Stimulated activated CD4-positive, alpha-beta T cell treated with anti-CD3 and anti-CD28 coated beads, Interleukin-4, amount 100 ng/mL, for 4 hours (primary cell): ENCODE measurements at places on chromosomes 4 and X.

GRCh38 chr4:4270529-4270928 is 19.4 kb downstream of the LYAR start:
- DNase-seq: no peak

DNA sequence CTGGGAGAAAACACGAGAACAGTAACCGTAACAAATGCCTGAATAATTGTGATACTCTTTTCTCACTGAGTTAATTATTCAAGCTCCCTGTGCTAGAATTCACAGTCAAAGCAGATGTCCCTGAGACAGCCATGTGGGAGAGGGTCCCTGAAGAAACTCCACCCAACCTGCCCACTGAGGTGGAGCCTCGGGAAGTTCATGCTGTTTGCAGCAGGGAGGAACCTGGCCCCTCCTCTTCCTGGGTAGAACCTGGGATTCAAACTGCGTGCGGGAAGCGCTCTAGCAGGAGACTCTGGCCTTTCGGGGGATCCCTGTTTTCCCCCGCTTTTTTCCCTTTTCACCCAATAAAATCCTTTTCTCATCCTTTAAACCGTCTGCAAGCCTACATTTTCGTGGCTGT is 20.2 kb upstream of the RHOH start:
- no peak for DNase-seq

GRCh38 chr4:22531311-22532019 is 15.6 kb upstream of the ADGRA3 start:
- DNase-seq: no peak

DNA sequence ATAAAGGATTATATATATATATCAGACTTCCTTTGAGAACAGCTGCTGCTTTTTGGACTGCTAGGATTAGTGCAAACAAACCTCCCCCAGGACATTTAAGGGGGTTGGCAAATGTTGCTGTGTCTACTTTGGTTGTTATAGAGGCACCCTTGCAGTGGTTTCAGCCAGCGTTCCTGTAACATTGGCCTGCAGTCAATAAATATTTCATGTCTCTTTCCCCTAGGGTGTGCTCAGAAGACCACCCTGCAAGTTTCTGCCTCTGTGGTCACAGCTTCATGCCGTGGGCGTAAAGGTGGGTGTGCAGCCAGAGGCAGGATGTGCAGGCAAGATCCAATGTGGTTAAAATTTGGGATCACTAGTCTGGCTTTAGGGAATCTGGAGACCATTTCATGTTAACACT is 28.9 kb downstream of the FGF5 start:
- no peak for DNase-seq

DNA sequence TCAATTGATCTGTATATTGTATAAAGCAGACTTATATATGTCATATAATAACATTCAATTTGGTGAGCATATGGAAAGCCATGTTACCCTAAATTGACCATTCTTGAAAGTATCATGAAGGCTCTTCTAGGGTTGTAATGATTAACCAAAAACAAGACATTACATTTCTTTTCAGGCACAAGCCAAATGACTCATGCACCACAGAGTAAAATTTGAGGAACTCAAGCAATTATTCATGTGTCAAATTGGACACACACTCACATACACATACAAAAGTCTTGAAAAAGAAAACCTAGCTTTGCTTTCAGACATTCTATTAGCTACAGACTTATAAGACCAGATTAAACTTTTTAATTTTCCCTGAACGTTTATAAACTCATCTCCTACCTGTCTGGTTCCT is 146.5 kb upstream of the PCDH18 start:
- DNase-seq: no peak

DNA sequence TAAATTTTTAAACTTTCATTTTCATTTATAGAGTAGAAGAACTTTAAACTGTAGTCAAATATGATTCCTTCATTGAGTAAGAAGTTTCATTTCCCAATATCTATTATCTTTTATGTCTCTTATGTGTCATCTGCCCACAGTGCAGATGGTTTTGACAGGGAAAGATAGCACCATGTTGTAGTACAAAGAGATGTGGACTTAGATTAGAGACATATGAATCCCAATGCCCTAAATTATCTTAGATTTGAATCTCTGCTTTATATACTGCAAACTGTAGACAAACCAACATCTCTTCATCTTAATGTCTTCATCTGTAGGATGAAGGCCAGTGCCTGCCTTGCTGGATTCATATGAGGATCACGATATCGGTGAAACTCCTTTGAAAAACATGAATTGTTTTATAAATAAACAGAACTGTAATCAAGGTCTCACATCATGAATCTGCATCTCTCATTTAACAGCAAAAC is 217.5 kb downstream of the BANK1 start:
- no peak for DNase-seq

- no peak for DNase-seq
Observed at GRCh38 chrX:13854003-13854402, 37.1 kb upstream of the GPM6B start.

DNA sequence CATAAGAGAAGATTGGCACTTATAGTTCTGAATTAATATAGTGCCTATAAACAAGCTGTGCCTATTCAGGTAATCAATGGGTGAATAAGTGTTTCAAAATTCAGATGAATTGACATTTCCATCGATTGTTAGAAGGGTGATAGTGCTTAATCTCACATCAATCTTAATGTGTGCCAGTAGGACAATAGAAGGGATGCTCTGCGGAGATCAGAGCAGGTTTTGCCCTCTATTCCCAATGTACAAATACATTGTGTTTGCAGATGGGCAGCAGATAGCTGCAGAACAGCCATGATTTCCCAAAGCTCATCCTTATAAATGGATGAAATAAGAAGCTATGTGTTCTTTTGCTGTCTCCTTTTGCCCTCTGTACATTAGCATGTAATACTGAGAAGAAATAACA is 7.2 kb downstream of the MAB21L2 start:
- DNase-seq: no peak

DNA sequence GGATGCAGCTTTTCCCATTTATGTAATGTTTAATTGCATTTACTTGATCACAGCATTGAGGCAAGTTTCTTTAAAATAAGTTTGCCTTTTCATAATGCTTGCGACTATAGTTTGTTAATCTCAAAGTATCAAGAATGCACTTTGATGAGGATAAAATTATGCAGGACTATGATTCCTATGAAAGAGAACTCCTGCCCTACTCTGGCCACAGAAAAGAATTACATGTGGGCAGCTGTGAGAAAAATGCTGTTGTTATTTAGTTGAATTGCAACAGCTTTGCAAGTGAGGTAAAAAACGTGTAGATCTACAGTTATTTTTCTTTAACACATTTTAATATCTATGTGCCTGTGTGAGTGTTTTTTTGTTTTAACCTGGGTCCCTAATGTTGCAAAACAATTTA is 12.5 kb upstream of the OSTC start:
- DNase-seq: no peak

DNA sequence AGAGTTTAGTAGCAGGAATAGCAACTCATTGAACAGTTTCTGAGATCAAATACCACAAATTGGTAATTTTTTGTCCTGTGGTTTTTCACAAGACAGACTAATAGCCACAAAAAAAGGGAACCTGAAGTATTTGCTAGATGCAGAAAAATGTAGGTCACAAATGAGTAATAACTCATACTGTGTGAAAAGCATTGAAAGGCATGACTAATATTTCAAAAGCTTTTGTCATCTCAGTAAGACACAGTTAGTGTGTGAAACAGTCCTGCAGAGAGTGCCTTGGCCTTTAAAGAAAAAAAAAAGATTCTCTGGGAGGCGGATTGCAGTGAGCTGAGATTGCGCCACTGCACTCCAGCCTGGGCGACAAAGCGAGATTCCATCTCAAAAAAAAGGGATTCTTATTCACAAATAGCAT is 31.4 kb upstream of the SLC25A31 start:
- no peak for DNase-seq

- no peak for DNase-seq
Observed at GRCh38 chrX:80430826-80431504, 10.7 kb downstream of the TENT5D start.

- DNase-seq: no peak
Observed at GRCh38 chrX:112851806-112852205, 11.2 kb upstream of the AMOT start.

GRCh38 chrX:133598601-133599335 is 183.5 kb upstream of the GPC4 start:
- DNase-seq: no peak

DNA sequence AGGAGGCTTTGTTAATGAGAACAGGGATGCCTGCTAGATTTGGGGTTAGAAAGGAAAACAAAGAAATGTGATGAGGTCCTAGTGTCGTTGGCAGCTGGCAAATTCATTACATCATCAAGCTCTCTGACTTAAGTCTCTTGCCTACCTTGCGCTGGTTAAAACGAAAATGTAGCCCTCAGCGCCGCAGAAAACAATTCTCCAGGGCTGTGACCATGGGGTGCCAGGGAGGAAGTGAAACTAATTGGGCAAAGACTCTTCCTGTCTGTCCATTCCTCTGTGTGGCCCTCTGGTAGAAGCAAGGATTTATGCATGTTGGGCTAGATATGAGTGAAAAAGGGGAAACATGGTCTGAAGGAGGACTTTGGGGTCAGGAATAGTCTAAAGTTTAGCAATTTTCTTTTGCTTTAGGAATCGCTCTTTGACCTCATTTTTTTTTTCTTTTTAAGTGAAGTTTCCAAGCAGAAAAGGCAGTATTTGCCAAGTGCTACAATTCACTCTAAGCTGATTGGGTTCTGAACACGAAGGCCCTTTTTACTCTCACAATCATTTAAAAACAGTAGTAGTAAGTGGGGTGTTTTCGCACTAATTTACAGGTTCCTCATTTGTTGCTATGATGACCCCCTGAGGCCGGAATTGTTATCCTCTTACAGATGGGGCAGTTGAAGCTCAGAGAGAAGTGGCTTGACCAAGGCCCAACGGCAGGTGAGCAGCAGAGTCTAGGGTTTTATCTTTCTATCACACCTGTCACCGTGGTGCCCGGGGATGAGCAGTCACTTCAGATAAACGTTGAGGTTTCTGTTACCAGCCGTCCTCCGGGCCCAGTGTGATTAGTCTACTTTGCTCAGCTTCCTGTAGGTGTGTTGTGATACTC is 27.3 kb upstream of the CHRNA9 start:
- peak; percentile 57 for DNase-seq

GRCh38 chr4:54872261-54872660 is 214.5 kb downstream of the KIT start:
- no peak for DNase-seq

- no peak for DNase-seq
Observed at GRCh38 chr4:9875516-9875915, 94.1 kb downstream of the DRD5 start.

- no peak for DNase-seq
Observed at GRCh38 chrX:53682885-53683555, 3.5 kb downstream of the HUWE1 start.

GRCh38 chr4:73247100-73247499 is 11.5 kb downstream of the ANKRD17 start:
- DNase-seq: no peak

DNA sequence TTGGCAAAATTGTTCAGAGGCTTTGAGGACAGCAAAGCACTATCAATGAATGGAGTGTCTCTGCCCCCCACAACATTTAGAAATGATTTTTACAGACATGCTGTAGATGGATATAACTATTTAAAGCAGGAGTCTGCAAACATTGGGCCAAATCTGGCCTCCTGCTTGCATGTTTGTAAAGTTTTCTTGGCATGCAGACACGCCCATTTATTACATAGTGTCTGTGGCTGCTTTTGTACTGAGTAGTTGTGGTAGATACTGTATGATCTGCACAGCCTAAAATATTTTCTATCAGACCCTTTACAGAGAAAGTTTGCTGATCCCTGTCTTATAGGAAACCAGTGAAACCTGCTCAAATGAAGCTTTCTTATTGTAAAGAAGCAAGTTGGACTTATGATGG is 45.5 kb upstream of the PHEX start:
- DNase-seq: no peak

DNA sequence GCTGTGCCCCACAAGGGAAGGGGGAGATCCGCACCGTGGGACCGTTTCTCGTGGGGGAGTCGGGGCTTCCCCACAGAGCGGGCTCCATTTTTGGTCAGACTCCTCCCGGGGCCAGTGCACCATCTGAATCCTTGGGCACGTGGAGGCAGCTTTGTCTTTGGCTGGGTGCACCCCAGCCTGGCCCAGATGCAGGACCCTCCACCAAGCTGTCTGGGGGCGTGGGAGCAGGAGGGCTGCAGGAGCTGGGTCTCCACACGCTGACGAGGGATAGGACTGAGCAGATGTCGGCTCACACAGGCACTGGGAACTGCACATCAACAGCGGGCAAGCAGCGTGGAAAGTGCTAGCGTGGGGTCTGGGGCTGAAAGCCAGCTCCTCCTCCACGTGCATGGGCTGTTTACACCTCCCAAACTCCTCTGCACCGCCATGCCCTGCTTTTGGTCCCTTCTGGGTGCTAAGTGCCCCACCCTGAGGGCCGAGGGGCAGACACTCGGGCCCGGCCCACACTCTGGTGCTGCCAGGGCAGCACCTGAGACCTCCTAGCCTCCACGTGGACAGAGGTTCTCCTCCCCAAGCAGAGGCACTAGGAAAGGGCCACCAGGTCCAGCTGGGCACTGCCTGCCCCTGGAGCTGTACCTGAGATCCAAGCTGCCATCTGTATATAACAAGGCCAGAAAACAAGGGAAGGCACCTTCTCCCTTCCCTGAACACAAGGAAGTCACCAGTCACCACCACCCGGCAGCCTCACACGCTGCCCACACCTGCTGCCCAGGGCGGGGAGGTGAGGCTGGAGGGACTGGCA is 13.8 kb downstream of the DGKQ start:
- no peak for DNase-seq

- DNase-seq: peak; percentile 7
Observed at GRCh38 chrX:7132335-7133049, 15.0 kb upstream of the STS start.

GRCh38 chr4:112093636-112094202 is 51.5 kb upstream of the FAM241A start:
- DNase-seq: no peak

GRCh38 chr4:168484626-168485025 is 4.3 kb upstream of the DDX60L start:
- DNase-seq: no peak
